ENCODE measurements at places on chromosomes 7 and 10. TPM values are rescaled to one million over a fixed set of nuclear protein-coding genes. Genes with fewer than 3 reads are reported as not detected.
A peak's percentile ranks its signal among the peaks of the same experiment; 100 is the strongest.

The EGR2 gene
- 0.30 TPM for polyA plus RNA-seq

The SLC26A5 gene
- not detected for polyA plus RNA-seq

The CLCN1 gene
- polyA plus RNA-seq: not detected

The TIAL1 gene
- 46.7 TPM for polyA plus RNA-seq

The AKR1E2 gene
- polyA plus RNA-seq: 1.8 TPM

The PRLHR gene
- not detected for polyA plus RNA-seq

The DOCK4 gene
- polyA plus RNA-seq: 3.2 TPM

The UBTD1 gene
- polyA plus RNA-seq: 26.1 TPM

The MMP21 gene
- polyA plus RNA-seq: not detected

The SAP25 gene
- 5.7 TPM for polyA plus RNA-seq

The KAZALD1 gene
- polyA plus RNA-seq: 9.7 TPM

The FAM237B gene
- polyA plus RNA-seq: not detected

The NUTM2B gene
- 2.0 TPM for polyA plus RNA-seq

GRCh38 chr10:89153971-89154370 is 53.1 kb downstream of the CH25H start:
- DNase-seq: no peak

- DNase-seq: no peak
These were observed 14.1 kb downstream of the STAG3 start for GRCh38 chr7:100191775-100192174.

DNA sequence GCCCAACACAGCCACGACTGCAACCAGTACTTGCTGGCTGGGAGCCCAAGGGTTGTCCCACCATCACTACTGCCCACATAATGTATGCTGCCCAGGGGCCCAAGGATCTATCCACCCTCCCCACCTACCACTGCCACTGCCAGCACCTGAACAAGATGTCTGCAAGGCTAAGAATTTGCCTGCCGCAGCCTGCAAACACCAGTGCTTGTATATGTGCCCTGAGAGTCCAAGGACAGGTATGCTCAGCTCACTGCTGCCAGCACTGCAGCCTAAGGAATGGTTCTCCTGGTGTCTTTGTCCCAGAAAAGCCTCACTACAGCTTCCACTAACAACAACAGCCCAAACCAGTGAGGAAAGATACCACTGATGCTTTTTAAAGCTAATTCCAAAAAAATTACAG is 1174.0 kb downstream of the SORCS1 start:
- no peak for DNase-seq

DNA sequence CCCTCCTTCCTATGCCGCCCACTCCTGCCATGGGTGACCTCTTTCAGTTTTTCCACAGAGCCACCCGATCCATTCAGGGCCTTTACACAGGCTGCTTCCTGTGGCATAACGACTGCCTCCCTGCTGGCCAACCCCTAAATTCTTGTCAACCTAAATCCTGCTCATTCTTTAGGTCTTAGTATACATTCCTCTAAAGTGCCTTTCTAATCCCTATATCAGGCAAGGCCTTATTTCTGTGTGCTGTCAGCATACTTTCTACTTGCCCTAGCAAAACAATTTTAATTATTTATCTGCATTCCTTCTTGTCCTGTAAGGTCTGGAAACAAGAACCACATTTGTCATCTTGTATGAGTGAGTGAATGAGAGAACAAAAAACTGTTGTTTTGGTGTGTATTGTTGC is 132.4 kb downstream of the DNAH11 start:
- no peak for DNase-seq

DNA sequence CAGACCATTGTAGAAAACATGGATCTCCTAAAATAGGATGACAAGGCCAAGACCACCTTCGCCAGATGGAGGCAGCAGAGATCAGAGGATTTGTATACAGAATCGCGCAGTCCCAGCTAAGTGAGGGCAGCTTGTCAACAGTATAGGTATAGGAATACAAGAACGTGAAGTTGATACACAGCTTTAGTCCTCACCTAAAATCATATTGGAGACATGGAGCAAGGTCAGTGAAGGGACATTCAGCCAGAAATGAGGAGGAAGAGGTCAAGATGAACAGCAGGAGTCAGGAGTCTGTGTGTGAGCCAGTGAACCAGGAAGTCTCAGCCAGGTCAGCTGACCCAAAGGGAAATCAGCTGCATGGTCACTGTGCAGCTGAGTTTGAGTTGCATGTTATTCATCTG is 263.4 kb upstream of the PRKCQ start:
- DNase-seq: no peak

DNA sequence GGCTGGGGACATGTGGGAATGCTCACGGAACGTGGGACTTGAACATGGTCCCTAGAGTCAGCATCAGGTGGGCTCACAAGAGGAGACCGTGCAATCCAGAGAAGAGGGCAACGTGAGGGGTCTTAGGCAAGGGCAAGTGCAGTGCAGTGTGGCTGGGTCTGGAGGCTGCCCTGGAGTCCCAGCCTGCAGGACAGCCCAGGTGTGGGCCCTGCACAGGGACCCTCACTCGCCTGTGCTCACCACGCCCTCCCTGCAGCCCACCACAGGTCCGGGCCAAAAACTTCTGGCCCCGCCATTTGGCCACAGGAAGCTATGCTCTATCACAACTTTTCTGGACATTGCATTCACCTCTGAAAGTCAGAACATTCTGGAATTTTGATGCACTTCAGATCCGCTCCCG is 133.5 kb downstream of the PAXIP1 start:
- DNase-seq: no peak

DNA sequence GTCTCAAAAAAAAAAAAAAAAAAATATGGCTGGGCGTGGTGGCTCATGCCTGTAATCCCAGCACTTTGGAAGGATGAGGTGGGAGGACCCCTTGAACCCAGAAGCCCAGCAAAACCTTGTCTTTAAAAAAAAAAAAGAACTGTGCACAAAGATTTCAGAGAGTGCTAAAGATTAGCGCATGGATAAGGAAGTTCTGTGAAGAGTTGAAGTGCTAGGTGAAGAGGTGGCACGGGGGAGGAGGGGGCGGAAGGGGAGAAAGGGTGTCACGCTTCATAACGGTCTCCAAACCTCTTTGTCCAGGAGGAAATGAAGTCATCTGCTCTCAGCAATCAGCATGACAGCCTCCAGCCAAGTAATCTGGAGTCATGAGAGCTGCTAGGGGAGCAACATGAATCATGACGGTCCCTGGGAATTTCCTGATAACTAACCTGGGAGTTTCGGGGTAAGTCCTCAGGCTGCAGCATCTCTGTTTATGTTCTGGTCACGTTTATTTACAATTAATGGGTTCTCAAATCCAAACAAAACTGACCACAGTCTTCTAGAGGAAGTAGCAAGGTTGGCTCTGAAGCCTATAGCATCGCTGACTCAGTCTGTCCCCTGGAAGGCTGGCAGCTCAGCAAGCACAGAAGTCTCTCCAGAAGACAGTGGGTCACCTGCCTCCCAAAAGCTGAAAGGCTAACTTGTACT is 1.9 kb upstream of the PLAU start:
- DNase-seq: no peak

- DNase-seq: no peak
These were observed 59.1 kb upstream of the PDCD4 start for GRCh38 chr10:110812583-110812982.

- DNase-seq: peak; percentile 89
These were observed 18.6 kb downstream of the NSMCE4A start for GRCh38 chr10:121956111-121957061.

- no peak for DNase-seq
These were observed 112.1 kb downstream of the LMBR1 start for GRCh38 chr7:156780724-156781455.

GRCh38 chr10:59587083-59587755 is 122.4 kb downstream of the SLC16A9 start:
- no peak for DNase-seq

DNA sequence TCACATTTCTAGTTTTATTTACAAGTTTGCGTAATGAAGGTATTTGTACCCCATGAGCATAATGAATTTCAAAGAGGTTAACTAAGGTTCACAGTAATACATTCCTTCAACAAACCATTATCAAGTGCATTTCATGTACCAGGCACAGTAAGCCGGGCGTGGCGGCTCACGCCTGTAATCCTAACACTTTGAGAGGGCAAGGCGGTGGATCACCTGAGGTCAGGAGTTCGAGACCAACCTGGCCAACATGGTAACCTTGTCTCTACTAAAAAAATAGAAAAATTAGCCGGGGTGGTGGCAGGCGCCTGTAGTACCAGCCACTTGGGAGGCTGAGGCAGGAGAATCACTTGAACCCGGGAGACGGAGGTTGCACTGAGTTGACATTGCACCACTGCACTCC is 4.3 kb upstream of the EIF3A start:
- no peak for DNase-seq

GRCh38 chr10:132296666-132297443 is 10.9 kb downstream of the STK32C start:
- DNase-seq: no peak

DNA sequence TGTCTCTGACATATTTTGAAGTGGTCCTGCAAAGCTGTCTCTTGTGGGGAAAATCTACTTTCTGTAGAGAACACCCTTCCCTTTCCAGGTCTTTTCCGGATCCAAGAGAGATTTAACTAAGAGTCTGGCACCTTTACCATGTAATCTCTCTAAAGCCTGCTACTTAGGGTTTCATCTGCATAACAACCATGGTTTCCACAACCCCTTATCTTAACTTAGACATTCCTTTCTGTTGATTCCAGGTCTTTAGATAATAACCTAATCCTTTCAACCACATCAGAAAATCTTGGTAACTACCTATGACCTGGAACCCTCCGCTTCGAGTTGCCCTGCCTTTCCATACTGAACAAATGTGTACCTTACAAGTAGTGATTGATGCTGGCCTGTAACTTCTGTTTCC is 243.6 kb upstream of the PTER start:
- no peak for DNase-seq

- no peak for DNase-seq
These were observed 31.0 kb downstream of the FRMPD2 start for GRCh38 chr10:48243487-48243886.

DNA sequence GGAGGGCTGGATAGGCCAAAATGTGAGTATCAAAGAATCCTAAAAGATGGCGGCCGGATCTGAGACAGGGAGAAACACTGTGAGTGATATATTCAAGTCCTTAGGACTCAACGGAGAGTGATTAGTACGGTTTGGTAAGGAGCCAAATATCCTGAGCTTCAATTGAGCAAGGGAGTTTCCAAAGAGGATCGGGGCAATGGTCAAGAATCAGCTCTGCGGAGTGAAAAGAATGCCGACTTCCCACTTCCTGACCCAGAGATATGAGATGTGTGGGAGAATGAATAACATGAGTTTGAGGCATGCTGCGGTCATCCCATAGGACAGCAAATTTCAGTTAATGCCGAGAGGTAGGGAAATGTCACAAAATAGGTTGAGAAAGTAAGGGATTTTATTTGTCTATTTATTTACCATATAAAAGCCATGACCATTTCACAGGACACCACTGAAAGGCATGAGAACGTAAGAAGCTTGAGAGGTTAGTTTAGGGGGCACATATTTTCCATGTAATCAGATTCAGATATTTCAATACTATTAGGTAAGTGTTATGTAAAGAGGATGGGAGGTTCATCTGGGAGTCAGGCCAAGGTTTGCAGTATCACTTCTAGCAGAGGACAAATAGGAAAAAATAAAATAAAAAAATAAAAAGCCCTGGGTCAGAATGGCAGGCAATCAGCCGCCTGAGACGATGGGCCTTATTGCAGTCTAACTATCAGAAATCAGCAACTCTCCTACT is 165.6 kb downstream of the HGF start:
- DNase-seq: no peak

GRCh38 chr7:94239661-94240234 is 154.9 kb upstream of the COL1A2 start:
- no peak for DNase-seq

DNA sequence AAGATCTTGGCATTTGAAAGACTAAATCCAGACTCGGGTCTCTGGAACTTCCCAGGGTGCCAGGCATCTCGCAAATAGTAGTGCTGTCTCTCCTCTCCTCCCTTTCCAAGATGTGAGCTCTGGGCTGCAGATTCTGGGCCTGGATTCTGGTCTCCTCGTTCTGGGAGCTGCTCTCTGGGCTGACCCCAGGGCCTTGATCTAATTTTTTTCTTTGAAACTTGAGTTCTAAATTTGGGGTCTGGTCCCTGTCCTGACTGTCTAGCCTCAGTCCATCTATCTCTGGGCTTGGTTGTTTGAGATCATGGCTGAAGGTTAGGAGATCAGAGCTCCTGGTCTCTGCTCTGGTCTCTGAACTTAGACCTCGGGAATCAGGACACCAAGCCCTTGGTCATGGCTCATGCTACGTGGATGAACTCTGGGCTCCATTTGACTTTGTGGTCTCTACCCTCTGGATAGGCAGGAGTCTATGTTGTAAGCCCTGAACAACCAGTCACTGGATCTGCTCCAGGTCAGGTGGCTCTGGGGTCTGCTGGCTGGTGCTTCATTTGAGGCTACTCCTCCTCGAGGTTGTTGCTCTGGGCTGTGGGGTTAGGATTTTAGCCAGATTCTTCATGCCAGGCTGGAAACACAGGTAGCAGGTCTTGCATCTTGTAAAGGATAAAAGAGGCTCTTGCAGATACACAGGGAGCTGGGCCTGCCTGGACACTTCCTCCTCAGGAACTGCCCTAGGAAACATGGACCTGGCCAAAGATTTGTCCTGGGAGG is 8.0 kb upstream of the MBL2 start:
- DNase-seq: no peak

- no peak for DNase-seq
These were observed 153.8 kb downstream of the ZNF22 start for GRCh38 chr10:45154502-45154901.

GRCh38 chr10:126066456-126066855 is 170.1 kb downstream of the FANK1 start:
- DNase-seq: no peak

- DNase-seq: no peak
These were observed 47.6 kb upstream of the ZPBP start for GRCh38 chr7:50140688-50141087.

- DNase-seq: peak; percentile 28
These were observed 13.9 kb upstream of the DNAAF5 start for GRCh38 chr7:712381-713138.

DNA sequence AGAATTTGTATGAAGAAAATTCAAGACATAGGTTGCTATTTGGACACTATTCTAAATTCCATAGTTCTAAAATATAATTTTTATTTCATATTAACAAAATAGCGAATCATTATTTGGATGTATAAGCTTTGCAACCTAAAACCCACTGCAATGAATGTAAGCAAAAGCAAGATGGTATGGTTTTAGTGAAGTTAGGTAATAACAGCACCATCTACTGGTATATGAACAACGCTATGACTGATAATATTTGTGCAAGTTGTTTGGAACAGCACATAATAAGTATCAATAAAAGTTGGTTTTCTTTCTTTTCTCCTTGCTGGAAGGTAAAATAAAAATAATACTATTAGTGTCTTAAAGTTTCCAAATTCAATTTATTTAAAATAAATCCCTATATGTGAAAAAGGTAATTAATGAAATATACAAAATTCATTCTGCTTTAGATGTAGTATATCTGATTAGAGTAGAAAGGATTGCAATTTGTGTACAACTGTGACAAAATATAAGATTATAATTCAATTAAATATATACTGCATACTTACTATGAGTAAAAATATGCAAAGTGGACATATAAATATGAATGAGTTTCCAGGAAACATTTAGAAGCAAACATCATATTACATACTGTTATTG is 79.0 kb upstream of the LSM8 start:
- peak; percentile 55 for DNase-seq

- DNase-seq: no peak
These were observed 96.1 kb downstream of the FAM107B start for GRCh38 chr10:14678637-14679036.
